ENCODE measurements at places on chromosomes 13 and 19.
A peak's percentile ranks its signal among the peaks of the same experiment; 100 is the strongest.

GRCh38 chr19:824885-825284 lies 2.8 kb upstream of the AZU1 start:
- no peak for DNase-seq

- DNase-seq: no peak
Measured at GRCh38 chr13:66536746-66537145, 693.4 kb downstream of the PCDH9 start.

DNA sequence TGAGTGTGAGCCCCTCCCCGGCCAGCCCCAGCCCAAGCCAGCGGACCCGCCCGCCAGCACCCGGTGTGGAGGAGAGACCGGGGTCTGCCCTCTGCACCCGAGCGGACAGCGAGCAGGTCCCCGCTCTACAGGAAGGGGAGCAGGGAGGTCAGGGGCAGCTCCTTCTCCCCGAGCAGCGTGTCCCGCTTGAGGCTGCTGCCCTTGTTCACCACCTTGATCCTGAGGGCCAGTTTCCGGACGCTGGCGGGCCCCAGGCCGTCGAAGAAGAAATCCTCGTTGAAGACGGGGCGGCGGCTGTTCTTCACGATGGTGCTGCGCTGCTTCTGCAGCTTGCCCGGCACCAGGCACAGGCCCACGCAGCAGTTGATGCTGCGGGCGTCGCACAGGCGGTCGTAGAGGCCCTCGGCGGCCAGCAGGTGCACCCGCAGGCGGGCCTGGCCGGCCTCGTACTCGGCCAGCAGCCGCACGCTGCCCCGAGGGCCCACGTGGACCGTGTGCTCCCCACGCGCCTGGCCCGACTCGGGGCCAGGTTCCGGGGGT lies 1.9 kb downstream of the C2CD4C start:
- DNase-seq: no peak

- no peak for DNase-seq
Measured at GRCh38 chr19:2764945-2765344, 18.1 kb downstream of the SGTA start.

DNA sequence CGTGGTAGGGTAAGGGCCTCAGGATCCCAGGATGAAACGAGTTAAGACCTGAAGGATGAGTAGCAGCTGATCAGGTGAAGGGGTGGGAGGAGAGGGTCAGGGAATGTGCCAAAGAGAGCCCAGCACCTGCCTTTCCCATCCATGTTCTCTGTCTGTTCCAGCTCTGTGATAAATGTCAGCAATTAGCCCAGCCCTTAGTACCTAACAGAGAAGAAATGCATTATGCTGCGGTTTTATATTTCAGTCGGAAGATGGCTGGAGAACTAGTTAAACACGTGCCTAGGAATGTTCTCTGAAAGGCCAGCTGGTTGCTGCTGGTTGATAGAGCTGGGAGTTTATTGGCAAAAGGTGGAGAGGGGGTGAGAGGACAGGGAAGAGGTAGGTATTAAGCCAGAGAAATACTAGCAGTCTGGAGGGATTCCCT lies 268.2 kb downstream of the SHISA2 start:
- DNase-seq: no peak

- DNase-seq: no peak
Measured at GRCh38 chr13:37752146-37752545, 117.4 kb downstream of the TRPC4 start.

GRCh38 chr13:65414187-65414586 lies 1815.9 kb downstream of the PCDH9 start:
- DNase-seq: no peak

DNA sequence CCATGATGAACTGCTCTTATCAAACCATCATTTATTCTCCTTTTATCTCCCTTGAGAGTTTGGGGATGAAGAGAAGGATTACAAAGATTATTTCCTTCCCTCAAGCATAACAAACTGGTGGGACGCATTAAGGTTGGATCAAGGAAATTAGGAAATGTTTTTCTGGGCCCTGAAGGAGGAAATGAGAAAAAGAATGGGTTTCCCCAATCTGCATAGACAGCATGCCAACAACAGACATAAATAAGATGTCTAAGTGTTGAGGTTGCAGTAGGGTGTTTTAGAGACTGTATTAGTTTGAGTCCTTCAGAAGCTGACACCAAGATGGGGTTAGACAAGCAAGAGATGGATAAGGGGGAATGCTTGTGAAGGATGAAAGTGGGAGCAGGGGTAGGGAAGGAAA lies 7.3 kb downstream of the EPSTI1 start:
- no peak for DNase-seq

GRCh38 chr13:98284679-98285078 lies 107.6 kb upstream of the RNF113B start:
- DNase-seq: no peak

GRCh38 chr19:5561559-5561958 lies 6.2 kb downstream of the TINCR start:
- peak; percentile 9 for DNase-seq

All from RCC 7860 (cell line).